Nucleus accumbens (tissue), 56 donors: ENCODE measurements at places on chromosomes 7 and 10.

DNA sequence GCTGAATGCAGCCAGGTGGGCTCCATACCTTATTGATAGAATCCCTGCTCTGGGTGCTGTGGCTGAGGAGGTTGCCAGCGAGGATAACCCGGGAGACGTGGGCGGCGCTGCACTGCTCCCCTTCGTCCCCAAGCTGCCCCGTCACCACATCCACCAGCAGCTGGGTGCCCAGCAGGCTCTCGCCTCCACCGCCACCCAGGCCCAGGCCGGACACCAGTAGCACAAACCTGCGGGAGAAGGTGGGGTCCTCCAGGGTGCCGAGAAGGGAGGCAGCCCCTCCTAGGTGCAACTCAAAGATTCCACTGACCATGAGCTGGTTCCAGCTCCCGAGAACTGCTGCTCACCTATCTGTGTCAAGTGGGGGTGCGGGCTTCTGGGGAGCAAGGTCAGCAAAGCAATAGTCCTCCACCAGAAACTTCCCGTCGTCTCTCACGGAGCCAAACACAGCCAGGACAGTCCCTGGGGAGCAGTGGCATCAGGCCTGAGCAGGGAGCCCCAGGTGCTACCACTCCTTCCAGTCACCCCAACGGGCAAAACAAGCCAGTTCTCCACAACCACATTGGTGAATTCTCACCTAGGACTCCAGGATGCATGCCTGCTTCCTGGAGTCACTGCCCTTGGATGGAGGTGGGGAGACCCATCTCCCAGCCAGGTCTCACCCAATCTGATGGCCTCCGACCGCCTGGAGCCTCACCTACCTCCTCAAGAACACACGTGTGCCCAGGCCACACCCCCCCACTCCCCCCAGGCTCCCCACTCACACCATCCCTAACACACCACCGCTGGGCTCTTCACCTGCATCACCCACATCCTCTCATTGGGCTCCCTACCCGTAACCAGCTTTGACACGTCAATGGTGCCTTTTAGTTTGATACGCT is 6.3 kb downstream of the POLD2 start:
- DNase-seq, result no peak

DNA sequence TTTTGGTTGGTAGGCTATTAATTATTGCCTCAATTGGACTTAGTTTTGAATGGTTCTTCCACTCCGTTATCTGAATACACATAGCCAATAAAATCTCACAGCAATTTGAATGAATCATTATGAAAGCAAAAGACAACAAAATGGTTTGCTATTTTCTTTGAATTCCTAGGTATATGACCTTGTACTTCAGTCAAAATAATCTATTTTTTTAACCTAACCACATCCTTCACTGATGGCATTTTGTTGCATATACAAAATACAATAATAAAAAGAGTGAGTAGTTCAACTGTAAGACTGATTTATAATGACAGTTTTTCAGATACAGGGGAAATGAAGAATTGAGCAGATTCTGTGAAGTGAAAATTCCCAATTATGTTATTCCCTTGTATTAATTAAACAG is 433.1 kb downstream of the HTR7 start:
- DNase-seq, result no peak

GRCh38 chr10:126497672-126498071 is 109.4 kb upstream of the ADAM12 start:
- no peak for DNase-seq

GRCh38 chr10:91424016-91424415 is 13.9 kb downstream of the HECTD2 start:
- DNase-seq, result no peak

DNA sequence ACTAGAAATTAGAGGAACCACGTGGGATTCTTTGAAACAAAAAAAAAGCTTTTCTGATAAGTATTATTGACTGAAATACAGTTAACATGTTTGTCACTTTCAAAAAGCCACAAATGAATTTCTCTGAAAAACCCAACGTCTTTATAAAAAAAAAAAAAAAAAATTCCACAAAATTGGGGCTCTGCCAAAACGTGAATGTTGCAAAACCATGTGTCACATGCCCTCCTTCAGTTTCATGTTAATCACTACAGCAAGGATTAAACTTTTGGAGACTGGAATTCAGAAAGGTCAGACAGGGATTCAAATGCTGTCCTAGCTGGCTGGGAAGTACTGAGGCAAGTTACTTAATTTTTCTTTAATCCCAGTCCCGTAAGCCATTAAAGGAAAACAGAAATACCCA is 278.0 kb upstream of the KLF14 start:
- DNase-seq, result no peak

- DNase-seq, result no peak
These were observed 902.5 kb downstream of the PCDH15 start for GRCh38 chr10:53898532-53898931.

DNA sequence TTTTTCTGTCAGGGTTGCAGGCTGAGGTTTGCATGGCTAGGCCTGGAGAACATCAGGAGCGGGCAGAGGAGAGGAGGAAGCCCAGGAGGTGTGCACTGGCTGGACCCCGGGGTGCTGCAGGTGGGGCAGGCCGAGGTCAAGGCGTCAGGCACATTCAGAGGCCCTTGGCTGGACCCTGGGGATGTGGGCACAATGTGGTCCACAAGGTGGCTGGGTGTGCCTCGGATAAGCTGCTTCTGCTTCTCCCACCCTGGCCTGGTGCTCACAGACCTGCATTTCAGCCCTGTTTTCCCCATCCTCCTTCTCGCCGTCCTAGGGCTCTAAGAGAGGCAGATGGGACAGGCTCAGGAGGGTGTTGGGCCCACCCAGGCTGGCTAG is 108.2 kb downstream of the ADCY1 start:
- DNase-seq, result no peak

DNA sequence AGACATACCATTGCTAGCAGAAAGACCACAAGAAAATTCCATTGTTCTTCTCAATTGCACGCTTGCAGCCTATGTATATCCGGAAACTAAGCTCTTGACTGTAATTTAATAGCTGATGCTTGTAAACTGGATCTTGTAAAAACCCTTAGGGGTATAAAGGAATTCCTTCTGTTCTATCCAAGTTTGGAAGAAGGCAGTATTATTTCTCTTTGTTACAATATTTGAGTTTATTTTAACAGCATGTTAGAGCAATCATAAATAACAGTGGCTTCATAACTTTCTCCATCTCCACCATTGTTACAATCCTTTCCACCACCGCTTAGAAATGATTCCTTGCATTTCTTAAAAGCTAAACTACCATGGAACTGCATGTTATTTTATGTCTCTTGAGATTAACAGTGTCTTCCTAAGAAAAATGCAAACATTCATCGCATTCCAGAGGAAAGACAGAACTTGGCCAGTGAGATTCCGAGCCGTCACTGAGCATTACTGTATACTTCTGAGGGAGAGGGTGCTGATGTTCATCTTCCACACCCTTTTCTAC is 92.5 kb downstream of the TRIL start:
- no peak for DNase-seq

- DNase-seq, result no peak
These were observed 144.7 kb downstream of the CCSER2 start for GRCh38 chr10:84473136-84473535.

DNA sequence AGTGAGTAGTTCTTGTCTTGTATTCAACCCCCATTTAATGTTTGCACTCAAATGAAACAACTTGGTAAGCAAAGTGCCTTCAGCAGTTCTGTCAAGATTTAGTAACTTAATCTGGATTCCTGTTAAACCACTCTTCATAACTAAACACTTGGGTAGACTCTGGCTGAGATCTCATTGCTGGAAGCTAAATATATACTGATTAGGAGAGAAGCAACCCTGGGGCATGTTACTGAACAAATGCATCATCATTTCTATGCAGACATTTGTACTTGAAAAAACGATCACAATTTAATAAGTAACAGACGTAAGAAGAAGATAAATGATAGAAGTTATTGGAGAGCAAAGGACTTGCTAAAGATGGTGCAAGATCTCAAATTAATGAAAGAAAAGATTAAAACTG is 308.4 kb upstream of the POM121L12 start:
- DNase-seq, result no peak

DNA sequence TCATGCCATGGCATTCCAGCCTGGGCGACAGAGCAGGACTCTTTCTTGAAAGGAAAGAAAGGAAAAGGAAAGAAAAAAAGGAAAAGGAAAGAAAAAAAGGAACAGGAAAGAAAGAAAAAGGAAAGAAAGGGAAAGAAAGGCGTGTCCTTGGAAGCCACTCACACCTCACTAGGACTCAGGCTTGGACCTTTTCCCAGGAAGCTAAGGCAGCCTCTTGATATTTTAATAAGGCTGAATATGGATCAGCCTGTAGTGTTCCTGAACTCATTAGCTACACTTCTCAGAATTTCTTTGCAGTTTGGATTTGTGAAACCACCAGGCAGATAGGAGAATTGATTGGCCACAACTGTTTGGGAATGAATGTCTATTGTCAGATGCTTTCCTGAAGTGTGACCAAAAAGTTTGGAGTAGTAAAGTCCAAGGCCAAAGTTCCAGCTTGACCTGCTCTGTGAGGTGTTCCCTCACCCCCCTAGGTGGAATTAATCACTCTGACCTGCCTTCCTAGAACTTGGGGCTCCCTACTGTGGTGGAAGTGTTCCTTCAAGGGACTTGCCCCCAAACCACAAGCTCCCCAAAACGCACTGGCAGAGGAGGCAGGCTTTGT is 7.1 kb upstream of the MALSU1 start:
- no peak for DNase-seq

- no peak for DNase-seq
These were observed 38.6 kb downstream of the CLRN3 start for GRCh38 chr10:127853868-127854768.

DNA sequence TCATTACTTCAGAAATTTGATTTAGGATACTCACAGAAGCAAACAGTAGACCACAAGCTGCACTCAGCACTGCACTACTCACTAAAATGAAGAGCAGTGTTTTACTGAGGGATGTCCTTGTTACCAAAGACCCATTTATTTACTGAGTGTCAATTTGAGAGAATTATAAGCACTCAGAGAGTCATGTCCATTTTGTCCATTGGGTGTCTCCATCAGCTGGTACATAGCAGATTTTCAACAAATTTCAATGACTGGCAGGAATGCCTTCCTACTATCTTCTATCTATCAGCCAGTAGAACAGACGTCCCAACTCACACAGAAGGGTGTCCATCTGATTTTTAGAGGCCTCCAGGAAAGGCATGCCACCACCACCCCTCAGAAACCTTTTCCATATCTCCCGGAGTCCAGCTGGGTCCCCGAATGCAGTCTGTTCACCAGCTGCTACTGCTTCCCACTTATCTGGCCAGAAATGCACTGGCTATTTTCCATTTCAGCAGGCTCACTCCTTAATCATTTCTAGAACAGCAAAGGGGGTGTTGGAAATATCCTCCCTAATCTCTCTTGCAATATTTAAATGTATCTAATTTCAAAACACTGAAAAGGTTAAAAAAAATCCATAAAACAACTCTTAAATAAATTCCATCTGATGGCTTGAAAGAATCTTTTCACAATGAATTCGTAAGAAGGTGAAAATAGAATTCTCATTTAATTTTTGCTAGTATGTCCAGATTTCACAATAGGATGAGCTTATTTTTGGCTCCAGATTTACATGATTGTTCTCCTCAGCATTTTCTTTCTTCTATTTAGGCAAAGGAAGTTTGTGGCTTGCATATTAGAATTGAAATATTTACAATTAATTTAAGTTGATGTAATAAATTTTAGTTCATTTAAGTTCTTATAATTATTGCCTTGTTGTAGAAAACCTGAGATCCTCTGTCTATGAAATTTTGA is 1164.0 kb upstream of the CELF2 start:
- no peak for DNase-seq

- DNase-seq, result no peak
These were observed 18.8 kb upstream of the MINDY3 start for GRCh38 chr10:15879058-15879457.

DNA sequence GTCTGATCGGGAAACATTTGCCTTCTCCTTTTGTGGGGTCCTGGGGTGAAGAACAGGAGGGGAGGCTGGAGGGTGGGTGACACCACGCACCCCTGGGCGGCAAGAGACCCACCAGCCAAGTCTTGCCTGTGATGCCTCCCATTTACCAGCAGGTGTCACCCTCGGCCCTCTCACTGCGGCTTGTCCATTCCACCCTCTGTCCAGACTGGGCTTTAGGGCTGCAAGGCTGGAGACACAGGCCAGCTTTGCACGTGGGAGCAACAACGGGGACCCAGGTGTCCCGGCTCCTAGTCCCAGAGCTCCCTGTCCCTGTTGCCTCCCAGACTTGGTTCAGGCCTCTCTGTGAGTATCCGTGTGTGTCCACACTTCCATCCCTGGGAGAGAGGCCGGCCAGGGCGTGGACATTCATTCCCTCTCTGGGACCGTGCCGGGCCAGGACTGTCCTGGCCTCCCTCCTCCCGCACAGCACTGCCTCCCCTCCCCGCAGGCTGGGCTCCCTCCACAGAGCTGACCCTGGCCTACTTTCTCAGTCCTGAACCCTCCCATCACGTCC is 36.2 kb upstream of the GTF2IRD1 start:
- no peak for DNase-seq

- no peak for DNase-seq
These were observed 132.4 kb downstream of the CDK14 start for GRCh38 chr7:90728568-90728967.

DNA sequence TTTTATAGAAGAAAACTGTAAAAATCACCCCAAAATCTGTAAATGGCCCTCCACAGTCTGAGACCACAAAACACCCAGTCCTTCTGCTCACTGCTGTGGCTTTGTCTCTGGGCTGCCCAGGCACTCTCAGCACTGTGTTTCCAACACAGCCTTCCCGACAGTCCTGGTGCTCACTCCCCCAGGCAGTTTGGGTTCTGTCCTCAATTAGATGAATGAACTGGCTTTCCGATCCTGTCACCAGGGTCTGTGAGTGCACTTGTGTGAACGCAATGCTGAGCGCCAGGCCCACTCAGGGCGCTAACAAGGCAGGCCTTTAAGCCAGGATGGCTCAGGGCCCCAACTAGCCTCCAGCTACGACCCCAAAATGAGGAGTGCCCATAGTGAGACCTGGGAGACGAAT is 3.3 kb downstream of the MAD1L1 start:
- DNase-seq, result no peak

DNA sequence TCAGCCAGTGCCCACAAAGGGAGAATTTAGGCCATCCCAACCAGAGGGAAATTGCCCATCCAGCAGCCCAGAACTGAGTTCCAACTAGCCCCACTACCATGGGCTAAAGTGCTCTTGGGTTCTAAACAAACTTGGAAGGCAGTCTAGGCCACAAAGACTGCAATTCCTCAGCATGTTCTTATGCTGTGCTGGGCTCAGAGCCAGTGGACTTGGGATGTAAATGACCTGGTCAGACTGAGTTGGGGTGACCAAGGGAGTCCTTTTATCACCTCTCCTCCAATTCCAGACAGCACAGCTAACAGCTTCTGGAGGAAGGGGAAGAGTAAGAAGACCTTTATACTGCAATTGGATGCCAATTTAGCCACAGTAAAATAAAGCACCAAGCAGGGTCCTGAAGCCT is 607.2 kb upstream of the KCND2 start:
- DNase-seq, result no peak
